ENCODE measurements at places on chromosomes 16 and 17. TPM values are rescaled to one million over a fixed set of nuclear protein-coding genes. Genes with fewer than 3 reads are reported as not detected.

Gene CYGB
- total RNA-seq = 24.6 TPM

Gene FBXO39
- total RNA-seq = not detected

Gene KRT33B
- total RNA-seq = not detected

Gene PITPNM3
- total RNA-seq = 0.39 TPM

Gene GOSR2
- total RNA-seq = 33.4 TPM

Gene ABCA3
- 24.0 TPM for total RNA-seq

Gene FSCN2
- 1.2 TPM for total RNA-seq

Gene ADAM11
- 0.05 TPM for total RNA-seq

Gene CRYBA1
- total RNA-seq = not detected

Gene RAMP2
- 14.4 TPM for total RNA-seq

Gene ZNF750
- total RNA-seq = not detected

Gene FTSJ3
- total RNA-seq = 44.4 TPM

Gene CNGB1
- not detected for total RNA-seq

Gene CES3
- total RNA-seq = not detected

Gene RNF227
- total RNA-seq = 9.3 TPM

Gene ZCCHC14
- 5.9 TPM for total RNA-seq

Gene CDH5
- 798 TPM for total RNA-seq

Gene SMIM5
- total RNA-seq = not detected
